Activated gamma-delta T cell treated with anti-CD3 and anti-CD28 coated beads, Interleukin-2, amount 50 U/mL, for 16 hours (primary cell): ENCODE measurements at places on chromosomes 11 and 22.

GRCh38 chr22:40308999-40309573, 37.2 kb upstream of the ADSL start:
- no peak for DNase-seq

GRCh38 chr11:117371453-117371852, 43.8 kb downstream of the CEP164 start:
- DNase-seq, result no peak

GRCh38 chr11:61844909-61845565, 16.9 kb downstream of the FADS2 start:
- DNase-seq, result no peak

- DNase-seq, result no peak
Measured at GRCh38 chr11:43984519-43985385, 42.3 kb downstream of the C11orf96 start.

DNA sequence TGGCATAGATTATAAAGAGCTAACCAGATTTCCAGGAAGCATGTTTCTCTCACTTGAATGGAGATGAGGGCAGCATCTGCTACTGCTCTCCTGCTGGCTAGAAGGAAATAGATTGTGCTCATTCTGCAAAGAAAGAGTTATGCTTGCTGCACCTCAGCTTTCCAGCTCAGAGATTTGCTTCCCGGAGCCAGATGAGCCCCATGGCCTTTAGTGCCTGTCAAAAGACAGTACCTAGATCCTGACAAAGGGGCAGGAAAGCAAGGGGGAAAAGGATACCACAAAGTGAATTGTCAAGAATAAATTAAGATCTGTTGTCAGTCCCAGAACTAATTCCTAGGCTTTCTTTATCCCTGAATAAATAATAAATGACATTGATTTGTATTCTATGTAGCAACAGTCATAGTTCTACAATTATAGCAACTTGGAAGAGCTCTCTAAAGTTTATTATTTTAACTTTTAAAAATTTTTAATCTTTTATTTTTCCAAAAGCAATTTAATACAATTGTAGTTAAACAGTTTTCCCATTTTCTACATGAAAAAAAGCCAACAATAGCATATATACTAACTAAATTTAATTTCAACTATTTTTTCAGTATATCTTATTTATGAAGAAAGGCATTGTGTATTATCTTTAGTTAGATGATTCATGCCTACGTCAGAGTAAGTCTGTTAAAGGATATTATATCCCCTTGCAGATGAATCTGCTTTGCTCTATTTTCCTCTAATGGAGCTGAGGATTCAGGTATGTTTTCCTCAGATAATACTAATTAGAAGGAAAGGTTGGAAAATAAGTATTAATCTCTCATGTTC, 306.1 kb upstream of the DDI1 start:
- DNase-seq, result no peak

- no peak for DNase-seq
Measured at GRCh38 chr11:25211635-25212254, 714.9 kb downstream of the LUZP2 start.
